Stimulated activated CD8-positive, alpha-beta memory T cell treated with anti-CD3 and anti-CD28 coated beads, Interleukin-4, amount 100 ng/mL, for 24 hours (primary cell): ENCODE measurements at places on chromosomes 12 and 14.

DNA sequence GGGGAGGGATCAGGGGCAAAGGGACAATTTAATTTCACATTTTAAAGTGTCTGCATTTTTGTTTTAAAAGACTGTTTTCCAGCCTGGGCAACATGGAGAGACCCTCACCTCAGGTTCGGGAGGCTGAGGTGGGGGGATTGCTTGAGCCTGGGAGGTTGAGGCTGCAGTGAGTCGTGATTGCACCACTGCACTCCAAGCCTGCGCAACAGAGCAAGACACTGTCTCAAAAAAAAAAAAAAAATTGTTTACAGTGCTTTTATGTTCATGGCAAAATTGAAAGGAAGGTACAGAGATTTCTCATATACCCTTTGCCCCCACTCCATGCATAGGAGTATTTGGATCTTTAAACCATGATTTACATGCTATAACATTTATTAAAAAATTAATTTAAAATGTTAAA lies 16.4 kb upstream of the HVCN1 start:
- no peak for DNase-seq

- DNase-seq: no peak
Observed at GRCh38 chr12:78977304-78977867, 112.8 kb downstream of the SYT1 start.

GRCh38 chr14:99073431-99073830 lies 198.6 kb downstream of the BCL11B start:
- no peak for DNase-seq

DNA sequence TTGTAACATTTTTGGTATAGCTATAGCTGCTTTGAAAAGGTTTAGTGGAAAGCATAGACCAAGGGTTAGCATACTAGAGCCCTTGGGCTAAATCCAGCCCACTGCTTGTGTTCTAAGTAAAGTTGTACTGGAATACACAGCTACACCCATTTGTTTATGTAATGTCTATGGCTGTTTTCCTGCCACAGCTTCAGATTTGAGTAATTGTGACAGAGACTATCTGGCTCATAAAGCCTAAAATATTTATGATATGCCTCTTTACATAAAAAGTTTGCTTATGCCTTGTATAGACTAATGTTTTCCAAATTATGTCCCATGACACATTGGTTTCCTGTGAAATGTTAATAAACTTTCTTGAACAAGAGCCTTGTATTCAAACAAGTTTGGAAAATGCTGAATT lies 234.8 kb upstream of the ATP2B1 start:
- no peak for DNase-seq

DNA sequence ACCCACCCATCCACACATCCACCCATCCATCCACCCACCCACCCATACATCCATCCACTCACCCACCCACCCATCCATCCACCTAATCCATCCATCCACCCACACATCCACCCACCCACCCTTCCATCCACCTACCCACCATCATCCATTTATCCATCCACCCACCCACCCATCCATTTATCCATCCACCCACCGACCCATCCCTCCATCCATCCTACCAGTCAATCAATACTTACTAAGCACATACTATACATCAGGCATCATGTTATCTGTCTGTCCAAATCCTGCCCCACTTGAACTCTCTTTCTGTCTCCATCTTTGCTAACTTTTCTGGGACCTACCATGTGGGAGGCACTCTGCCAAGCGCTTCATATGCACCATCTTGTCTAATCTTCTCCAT lies 15.4 kb downstream of the GALNT9 start:
- no peak for DNase-seq

- no peak for DNase-seq
Observed at GRCh38 chr12:2226641-2227040, 173.9 kb downstream of the CACNA1C start.

GRCh38 chr12:2453076-2453760 lies 341.6 kb upstream of the FKBP4 start:
- DNase-seq: no peak

- no peak for DNase-seq
Observed at GRCh38 chr14:89563471-89563870, 146.4 kb upstream of the FOXN3 start.

GRCh38 chr14:94022532-94023411 lies 3.4 kb upstream of the OTUB2 start:
- no peak for DNase-seq

- no peak for DNase-seq
Observed at GRCh38 chr12:52032446-52032803, 18.8 kb upstream of the NR4A1 start.

GRCh38 chr14:21055432-21056117 lies 2.0 kb upstream of the RNASE8 start:
- no peak for DNase-seq

- DNase-seq: no peak
Observed at GRCh38 chr14:54200726-54201125, 196.1 kb upstream of the CDKN3 start.

- no peak for DNase-seq
Observed at GRCh38 chr12:121560392-121561008, 20.3 kb downstream of the KDM2B start.
